ENCODE measurements at places on chromosomes 1 and 21.

- no peak for DNase-seq
Measured at GRCh38 chr1:109385417-109385816, 12.3 kb downstream of the SORT1 start.

- DNase-seq = no peak
Measured at GRCh38 chr1:185355947-185356346, 38.9 kb upstream of the IVNS1ABP start.

DNA sequence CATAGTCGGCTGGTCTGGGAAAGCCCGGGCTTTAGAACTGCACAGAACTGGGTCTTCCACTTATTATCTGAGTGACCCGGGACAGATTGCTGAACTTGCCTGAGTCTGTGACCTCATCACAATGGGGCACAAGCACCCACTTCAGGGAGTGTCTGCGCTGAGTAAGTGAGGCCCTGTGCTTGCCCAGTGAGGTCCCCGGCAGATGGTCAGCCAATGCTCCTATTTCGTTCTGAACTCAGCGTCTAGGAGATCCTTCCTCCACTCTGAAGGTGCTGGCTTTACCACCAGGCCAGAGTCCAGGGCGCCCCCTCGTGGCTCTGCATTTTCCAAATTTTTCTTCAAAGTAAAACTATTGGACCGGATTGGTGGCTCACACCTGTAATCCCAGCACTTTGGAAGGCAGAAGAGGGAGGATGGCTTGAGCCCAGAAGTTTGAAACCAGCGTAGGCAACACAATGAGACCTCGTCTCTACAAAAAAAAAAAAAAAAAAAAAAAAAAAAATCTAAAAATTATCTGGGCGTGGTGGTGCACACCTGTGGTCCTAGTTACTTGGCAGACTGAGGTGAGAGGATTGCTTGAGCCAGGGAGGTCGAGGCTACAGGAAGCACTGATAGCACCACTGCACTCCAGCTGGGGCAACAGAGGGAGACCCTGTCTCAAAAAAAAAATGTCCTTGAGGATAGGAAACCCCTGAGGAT is 61.7 kb downstream of the FCRL5 start:
- peak; percentile 40 for DNase-seq

DNA sequence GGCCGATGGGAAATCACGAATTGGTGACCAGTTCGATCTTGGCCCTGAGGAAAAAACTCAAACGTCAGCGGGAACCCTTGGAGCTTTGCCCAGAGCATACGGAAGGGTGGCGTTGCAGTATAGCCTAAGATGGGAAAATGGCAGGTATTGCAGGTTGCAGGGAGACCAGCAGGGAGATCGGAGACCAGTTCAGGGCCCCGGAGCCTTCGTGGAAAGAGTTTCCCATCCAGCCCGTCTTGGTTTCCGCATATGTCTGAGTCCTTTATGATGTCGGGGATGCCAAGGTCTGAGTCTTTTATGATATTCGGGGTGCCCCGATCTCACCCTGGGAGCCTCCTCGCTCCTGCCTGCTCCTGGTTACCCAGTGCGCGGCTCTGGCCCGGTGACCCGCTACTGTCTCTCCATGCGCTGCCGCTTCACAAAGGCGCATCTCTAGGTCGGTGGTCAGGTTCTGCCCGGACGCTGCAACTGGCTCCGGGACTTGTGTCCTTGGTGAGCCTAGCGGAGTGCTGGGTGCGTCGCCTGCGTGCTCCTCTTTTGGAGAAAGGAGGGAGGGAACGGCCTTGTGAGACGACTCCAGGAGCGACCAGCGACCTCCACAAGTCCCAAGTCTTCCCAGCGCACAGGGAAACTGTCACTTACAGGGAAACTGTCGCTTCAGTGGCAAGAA is 94.2 kb downstream of the PRKAB2 start:
- no peak for DNase-seq

DNA sequence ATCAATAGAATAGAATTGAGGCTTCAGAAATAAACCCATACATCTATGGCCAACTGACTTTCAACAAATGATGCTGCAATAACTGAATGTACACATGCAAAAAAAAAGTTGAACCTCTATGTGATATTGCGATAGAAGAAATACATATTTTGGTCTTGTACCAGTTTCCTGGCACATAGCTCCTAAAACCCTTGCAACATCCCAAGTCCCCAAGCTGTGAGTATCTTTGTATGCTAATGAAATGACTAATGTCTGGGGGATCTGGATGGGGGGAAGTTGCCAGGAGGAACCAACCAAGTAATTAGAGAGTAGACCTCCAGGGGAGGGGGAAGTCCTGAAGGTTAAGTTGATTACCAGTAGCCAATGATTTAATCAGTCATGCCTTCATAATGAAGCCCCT is 24.4 kb downstream of the BLZF1 start:
- no peak for DNase-seq

DNA sequence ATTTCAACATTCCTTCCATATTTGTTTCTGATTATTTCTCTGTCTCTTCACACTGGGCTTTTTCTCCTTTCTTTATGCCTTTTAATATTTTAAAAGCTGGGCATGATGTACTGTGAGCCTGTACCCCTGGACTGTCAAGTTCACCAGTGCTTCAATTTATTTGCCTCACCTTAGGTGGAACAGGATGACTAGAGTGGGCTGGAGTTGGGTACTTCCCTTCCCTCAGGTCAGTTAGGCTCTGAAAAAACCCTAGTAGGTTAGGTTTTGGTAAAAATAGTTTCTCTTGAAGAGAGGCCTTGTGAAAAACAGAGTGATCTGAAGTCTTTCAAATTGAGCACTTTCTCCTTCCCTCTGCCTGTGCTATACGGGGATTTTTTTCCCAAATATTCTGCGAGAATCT is 163.0 kb upstream of the LYPLAL1 start:
- DNase-seq = no peak

DNA sequence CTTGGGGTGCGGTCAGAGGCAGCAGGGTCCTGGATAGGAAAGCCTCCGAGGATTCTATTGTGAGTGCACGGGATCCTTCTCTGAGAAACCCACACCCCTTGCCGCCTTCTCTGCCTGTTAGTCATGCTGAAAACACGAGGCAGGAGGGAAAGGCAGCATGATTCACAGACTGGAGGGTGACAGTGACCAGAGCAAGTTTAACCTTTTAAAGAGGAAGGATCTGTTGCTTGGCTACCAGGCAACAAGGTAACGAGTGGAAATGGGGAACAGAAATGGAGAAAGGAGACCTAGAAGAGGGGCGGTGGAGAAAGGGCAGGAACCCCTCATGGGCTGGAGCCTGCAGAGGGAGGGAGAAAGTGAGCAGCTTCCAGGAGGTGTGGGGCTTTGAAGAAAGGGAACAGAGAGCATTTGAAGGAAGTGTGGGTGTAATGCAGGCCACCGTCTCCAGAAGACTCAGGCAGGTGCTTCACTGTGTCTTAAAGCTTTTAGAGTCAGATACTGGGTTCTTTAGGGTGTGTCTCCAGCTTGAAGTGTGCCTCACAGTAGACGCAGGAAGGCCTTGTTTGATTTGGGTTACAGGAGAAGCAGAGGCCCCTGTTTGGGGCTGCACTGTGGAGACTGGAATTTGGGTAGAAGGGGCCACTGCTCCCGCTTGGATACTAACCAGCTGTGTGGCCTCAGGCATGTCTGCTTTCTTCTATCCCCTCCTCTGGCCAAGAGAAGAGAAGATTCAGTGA is 19.1 kb downstream of the OPTC start:
- no peak for DNase-seq

- DNase-seq = no peak
Measured at GRCh38 chr1:26721669-26722355, 26.0 kb downstream of the ARID1A start.

- no peak for DNase-seq
Measured at GRCh38 chr1:7298145-7298544, 473.0 kb upstream of the VAMP3 start.

DNA sequence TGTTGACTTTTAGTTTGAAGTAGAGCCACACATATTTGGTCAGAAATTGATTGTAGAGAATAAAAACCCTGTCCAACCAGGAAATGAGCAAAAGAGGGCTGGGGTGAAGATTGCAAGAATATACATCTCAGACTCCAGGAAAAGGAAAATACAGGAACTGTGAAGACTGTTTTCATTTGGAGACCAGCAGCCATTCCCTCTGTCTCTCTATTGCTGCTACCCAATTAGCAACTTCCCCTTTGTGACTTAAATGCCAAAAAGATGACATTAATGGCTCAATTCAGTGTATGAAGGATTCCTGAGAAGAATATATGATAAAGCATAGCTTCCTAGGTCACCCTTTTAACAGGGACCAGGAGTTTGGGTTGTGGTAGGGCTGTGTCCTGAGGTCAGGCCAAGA is 31.6 kb upstream of the CEP350 start:
- DNase-seq = no peak

DNA sequence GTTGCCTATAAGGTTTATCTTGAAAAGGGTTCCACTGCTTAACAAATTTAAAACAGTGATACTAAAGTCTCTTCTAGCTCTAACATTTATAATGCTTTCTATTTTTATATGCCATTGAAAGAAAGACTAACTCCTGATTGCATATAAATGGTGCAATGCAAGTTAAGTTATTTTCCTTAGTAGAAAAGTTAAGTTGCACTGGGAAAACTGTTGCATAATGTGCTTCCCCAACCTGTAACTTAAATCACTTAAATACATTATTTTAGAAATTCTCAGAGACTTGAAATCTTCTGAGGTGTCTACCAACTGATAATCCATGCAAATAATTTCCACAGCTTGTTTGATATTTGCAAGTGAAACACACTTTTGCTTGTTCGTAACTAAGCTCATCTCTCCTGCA is 175.0 kb upstream of the HMCN1 start:
- no peak for DNase-seq

DNA sequence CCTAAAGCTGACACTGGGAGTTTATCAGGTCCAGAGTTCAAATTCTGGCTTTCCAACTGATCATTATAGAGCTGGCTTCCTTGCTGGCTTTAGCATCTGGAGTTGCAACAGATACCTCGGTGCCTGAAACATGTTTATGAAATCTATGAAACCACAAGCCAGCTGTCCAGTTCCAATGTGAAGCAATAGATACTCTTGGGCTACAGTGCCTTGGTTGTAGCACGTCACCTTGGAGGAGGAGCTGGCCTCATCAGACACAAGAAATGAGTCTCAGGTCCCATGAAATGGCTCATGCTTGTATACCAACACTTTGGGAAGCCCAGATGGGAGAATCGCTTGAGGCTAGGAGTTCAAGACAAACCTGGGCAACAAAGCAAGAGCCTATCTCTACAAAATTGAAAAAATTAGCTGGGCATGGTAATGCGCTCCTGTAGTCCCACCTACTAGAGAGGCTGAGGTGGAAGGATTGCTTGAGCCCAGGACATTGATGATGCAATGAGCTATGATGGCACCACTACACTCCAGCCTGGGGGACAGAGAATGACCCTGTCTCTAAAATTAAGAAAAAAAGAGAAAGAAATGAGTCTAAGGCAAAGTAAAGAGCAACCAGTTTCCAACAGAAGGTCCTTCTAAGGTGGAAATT is 132.5 kb upstream of the ZNF648 start:
- no peak for DNase-seq

Data from NCI-H2081 treated with DMSO at 0.1 percent for 48 hours (cell line).